NCI-H1417 (cell line): ENCODE measurements at places on chromosomes 2 and 18.

- no peak for DNase-seq
These were observed 2.3 kb downstream of the ZNF513 start for GRCh38 chr2:27378096-27378808.

DNA sequence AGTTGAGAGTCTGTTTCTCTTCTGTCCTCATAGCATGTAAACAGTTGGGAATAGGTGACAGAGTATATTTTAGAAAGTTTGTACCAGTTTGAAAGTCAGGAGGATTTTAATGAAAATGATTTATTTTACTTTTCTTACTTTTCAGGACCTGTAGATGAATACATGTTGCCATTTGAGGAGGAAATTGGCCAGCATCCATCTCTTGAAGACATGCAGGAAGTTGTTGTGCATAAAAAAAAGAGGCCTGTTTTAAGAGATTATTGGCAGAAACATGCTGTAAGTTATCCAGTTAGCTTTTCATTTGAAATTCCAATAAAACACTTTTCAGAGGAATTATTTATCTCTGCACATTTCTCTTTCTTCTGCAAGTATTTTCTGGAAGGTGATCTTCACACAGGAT lies 81.1 kb downstream of the ACVR2A start:
- no peak for DNase-seq

- no peak for DNase-seq
These were observed 89.9 kb downstream of the GLI2 start for GRCh38 chr2:120825370-120826259.

GRCh38 chr18:48342125-48342524 lies 67.1 kb downstream of the ZBTB7C start:
- DNase-seq, result peak; percentile 93

DNA sequence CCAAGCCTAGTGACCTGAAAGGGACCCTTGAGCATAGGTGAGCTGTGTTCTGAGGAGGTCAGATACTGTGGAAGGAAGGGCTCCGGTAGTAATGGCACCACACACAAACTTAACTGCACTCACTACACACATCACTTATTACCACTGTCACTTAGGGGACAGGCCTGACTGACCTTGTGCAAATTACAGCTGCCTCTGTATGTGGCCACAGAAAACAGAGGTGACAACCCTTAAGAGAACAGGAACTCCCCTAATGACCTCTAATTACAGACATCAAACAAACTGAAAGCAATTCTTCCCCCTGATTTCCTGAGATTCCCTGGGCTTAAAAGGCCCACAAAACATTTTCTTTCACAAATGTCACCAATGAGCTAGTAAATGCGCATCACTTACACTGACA lies 360.6 kb downstream of the RND3 start:
- DNase-seq, result peak; percentile 24

DNA sequence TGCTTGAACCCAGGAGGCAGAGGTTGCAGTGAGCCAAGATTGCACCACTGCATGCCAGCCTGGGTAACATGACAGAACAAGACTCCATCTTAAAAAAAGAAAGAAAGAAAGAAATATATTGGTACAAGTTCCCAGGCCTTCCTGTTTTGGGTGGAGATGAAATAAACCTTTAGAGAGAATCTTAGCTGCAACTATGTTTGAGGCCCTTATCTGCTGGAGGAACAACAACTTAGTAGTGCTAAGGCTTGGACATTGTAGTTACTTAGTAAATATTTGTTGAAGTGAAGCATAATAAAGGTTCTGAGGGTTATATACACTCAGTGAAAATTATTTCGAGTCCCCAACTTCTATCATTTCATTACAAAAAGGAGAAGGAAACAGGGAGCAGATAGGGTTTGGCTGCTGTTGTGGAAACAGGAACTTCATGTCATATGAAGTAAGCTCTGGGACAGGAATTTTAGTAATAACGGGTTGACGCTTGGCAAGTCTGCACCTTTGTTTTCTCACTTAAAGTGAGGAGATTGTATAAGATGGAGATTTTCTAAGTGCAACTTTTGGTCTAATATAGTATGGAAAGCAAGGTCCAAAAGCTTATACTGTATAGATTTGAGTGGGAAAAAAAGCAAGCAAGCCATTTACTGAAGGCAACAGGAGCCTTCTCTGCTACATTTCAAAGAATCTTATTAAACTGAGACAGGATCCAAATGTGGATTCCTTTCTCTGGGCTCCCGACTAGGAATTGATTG lies 40.0 kb upstream of the AGPS start:
- DNase-seq, result no peak

GRCh38 chr2:99824758-99825157 lies 317.6 kb downstream of the AFF3 start:
- no peak for DNase-seq

- DNase-seq, result peak; percentile 46
These were observed 901 bp downstream of the WDFY1 start for GRCh38 chr2:223944166-223944702.

GRCh38 chr18:76126327-76126726 lies 368.7 kb downstream of the ZNF516 start:
- DNase-seq, result no peak

GRCh38 chr2:188330316-188331053 lies 38.8 kb downstream of the GULP1 start:
- no peak for DNase-seq

GRCh38 chr2:101485856-101486255 lies 10.9 kb upstream of the RFX8 start:
- no peak for DNase-seq

DNA sequence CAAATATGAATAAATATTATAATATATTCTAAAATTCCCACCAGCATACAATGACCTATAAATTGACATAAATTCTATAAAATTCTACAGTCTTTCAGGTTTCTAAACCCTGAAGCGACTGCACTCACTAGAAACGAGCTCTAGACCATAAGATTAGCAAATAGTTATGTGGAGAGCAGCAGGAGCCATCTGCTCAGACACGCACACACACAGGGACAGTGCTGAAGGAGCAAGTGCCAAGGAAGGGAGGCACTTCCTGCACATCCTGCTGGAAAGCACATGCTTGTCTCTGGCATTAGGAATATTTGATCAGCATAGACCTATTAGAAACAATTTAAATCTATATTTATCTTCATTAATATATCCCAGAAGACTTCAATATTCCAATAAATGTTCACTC lies 713.9 kb upstream of the CDH2 start:
- no peak for DNase-seq

DNA sequence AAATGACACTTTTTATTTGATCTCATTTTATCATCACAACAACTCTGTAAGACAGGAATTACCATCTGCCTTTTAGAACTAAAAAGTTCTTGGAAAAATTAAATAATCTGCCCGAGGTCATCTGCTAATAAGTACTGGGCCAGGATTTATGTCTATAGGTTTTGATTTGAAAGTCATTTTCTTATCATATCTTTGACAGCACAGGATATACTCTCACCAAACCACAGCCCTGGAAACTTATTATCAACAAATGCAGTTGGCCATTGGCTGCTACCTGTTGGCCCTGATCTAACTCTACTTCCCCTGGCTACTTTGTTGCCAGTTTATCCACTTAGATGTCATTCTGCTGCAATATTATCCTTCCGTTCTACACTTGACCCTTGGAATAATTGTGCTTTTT lies 354.6 kb downstream of the RAD51AP2 start:
- no peak for DNase-seq

DNA sequence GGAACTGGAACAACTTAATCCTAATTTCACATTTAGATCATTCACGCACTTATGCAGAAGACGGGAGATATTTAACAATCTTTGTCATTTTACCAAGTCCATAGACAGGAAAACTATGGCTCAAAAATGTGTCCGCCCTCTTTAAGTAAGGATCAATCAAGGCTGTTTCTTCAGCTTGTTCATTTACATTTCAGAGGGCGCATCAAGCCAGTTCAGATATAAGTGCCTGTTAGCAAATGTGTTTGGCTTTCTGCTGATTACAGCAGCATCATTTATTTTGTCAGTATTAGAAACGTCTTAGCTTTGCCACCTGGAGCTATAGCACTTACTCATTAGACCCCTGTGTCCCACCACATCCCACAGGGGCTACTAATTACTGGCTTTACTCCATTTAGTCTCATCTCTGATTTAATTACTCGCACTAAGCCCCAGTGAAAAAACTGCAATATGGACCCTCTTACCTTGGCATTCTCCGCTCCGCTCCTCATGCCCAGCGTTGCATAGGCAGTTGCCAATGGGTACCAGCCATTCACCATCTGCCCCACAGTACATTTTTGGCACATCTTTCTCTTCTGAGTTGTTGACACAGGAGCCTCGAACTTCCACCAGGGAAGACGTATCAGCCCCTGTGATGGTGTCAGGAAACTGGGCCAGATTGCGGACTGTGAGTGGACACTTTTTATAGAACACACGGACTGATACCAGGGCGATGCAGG lies 8.7 kb downstream of the EPHA4 start:
- DNase-seq, result peak; percentile 11

DNA sequence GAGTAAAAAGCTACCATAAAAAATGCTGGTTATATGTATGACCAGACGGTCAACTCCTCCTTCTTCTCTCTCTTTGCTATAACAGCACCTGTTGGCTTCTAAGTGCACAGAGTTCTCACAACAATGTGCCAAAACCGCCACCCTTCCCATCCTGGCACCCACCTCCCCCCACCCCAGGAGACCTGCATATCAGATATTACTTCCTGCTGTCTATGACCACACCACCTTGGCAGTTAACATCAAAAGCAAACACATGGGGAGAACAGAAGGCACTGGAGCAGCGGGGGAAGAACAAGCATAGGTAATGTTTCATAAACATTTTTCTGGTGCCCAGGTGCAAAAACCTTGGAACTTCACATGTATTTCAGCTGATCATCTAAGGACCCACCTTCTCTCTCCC lies 15.5 kb downstream of the SPRED2 start:
- DNase-seq, result no peak

DNA sequence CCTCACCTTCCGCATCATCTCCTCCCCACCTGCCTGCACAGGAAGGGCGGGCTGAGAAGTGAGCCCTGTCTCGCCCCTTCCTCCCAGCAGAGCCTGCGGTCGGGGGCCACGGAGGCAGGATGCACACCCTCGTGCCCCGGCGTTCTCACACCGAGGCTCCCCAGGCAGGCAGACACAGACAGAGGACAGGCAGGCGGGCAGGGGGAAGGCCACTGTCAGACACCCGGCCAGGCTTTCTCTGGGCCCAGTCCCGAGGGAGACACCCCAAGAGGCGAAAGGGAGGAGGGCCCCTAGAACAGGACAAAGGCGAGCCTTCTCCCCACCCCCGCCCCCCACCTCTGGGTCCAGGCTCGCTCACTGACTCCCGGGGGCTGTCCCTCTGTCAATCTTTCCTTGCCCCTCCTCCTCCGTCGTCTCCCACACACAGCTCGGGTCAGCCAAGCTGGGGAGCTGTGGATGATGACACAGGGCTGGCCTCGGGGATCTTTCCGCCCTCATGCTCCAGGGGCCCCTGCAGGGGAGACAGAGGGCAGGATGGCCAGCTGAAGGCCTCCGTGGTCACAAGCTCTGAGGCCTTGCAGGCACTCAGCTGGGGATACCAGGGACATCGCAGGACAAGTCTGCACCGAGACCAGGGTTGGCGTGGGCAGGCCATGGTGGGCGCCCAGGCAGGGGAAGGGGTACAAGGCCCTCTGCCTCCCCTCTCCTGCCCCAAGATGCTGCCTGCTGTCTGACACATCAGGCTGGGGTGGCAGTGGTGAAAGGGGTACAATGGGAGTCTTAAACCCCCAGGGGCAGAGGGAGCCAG lies 24.9 kb downstream of the BIN1 start:
- no peak for DNase-seq

GRCh38 chr2:886072-887022 lies 64.3 kb upstream of the SNTG2 start:
- no peak for DNase-seq

DNA sequence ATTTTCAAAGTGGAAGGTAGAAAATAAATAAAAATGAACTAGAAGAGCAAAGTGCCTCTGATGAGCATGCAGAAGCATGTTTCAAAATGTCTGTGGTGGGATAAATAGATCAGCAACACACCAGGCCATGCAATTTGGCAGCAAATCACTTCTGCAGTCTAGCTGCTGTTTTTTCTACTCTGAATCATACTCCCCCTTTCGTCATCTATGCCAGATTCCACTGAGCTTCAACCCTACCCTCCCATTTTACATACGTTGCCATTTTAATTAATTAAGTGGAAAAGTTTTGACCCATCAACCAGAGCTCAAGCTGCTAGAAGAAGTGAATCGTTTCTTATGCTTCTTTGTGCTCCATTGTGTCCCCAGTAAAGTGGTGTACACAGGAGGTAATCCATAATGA lies 79.3 kb downstream of the NRXN1 start:
- DNase-seq, result no peak

GRCh38 chr2:40181855-40182254 lies 270.0 kb downstream of the SLC8A1 start:
- DNase-seq, result no peak

DNA sequence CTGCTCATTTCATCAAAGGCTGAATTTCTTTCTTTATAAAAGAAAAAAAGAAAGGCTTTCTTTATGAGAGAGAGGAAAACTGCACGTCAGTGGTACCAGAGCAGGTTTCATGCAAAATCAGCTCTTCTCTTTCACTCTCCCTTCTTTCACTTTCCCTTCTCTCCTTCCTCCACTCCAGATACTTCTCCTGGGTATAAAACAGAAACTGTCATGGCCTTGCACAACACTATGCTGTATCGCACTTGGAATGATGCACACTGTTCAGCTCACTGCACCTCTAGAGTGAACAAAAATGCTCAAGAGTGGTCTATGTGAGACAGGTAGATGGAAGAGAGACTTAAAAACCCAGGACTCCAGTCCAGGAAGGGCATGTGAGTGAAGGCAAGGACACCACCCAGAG lies 73.8 kb downstream of the KLF7 start:
- no peak for DNase-seq

- DNase-seq, result no peak
These were observed 124.5 kb upstream of the CDCA7 start for GRCh38 chr2:173230181-173230580.

DNA sequence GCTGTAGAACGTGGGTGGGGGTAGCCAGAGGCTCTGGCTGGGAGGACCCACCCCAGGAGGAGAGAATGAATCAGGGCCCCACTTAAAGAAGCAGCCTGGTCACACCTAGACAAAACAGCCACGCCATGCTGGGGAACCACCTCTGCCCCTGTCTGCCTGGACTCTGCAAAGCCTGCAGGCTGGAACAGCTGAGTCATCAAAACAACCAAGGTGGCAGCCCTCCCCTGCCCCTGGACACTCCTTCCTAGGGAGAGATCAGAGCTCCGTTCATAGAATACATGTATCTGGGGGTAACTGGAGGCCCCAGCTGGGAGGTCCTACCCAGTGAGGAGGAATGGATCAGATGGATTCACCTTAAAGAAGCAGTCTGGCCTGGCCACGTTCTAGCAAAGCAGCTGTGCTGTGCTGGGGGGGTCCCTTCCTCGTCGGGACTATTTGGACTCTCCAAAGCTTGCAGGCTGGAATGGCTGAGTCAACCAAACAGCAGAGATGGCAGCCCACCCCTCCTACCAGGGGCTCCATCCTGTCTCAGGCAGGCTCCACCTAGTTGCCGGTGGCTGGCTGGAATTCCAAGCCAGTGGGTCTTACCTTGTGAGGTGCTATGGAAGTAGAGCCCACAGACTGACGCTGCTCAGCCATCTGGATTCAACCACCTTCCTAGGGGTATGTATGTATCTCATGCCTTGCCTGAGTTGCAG lies 50.5 kb upstream of the NT5C1B start:
- no peak for DNase-seq

GRCh38 chr18:12803069-12803936 lies 80.7 kb downstream of the PTPN2 start:
- peak; percentile 51 for DNase-seq
